8988T (cell line): ENCODE measurements at places on chromosomes 4 and X.

DNA sequence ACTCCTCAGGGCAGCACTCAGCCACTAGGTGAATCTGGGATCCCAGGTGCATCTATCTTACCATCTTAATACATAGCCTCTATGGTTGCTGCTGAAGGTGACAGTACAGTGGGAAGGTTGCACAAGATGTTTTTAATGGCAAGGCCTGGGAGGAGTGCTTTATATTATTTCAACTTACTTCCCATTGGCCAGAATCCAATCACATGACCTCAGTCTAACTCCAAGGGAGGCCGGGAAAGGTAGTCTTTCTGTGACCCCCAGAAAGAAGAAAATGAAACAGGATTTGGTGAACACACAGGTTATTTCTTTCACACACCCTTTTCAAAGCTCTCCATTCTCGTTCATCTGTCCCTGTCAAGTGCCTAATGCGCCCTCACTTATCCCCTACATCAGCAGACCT, 189.1 kb upstream of the ATP6AP2 start:
- DNase-seq, result no peak

DNA sequence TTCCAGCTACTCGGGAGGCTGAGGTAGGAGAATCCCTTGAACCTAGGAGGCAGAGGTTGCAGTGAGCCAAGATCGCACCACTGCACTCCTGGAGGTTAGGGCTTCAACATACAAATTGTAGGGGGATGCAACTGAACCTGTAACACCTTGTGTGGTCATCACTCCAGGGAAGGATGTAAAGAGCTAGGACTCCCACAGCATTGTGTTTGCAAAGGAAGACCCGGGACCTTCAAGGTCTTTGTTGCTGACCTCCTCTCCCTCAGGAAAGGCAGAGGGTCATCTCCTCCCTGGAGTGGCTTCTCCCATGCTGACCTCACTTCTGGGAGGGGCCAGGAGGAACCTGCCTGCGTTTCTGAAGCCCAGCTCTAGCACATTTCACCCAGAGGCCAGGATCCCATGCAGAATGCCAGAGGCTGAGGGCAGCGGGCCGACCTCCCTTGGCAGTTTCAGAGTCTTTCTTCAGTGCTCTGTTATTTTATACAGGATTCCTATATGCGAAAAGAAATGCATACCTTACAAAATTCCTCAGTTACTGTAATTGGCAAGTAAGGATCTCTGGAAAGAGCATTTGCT, 80.2 kb downstream of the HTRA3 start:
- no peak for DNase-seq

- DNase-seq, result no peak
Measured at GRCh38 chrX:78769101-78769755, 21.7 kb downstream of the LPAR4 start.

DNA sequence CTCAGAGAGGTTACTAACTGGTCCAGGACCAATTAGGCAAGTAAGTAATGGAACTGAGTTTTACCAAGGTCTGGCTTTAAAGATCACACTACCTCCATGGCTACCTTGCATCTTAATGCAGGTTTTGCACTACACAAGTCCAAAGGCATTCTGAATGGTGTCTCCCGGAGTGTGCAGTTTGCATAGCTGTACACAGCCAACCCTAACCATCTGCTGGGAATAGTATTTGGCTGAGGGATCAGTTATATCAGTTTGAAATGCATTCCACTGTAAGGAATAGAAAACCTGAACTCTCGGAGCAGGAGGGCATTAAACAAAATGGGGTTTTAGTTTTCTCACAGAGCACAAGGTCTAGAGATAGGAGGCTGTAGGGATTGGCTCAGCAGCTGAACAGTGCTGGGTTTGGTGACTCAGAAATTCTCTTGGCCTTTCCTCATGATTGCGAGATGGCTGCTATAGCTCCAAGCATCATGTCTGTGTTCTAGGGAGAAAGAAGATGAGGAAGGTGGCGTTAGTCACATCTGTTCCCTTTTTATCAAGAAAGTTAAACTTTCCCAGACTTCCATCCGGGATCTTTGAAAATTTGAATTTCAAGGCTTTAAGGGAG, 177.1 kb downstream of the NHS start:
- no peak for DNase-seq

GRCh38 chr4:24094726-24095125, 204.9 kb upstream of the PPARGC1A start:
- no peak for DNase-seq

- DNase-seq, result no peak
Measured at GRCh38 chr4:90546114-90546513, 418.9 kb downstream of the CCSER1 start.

DNA sequence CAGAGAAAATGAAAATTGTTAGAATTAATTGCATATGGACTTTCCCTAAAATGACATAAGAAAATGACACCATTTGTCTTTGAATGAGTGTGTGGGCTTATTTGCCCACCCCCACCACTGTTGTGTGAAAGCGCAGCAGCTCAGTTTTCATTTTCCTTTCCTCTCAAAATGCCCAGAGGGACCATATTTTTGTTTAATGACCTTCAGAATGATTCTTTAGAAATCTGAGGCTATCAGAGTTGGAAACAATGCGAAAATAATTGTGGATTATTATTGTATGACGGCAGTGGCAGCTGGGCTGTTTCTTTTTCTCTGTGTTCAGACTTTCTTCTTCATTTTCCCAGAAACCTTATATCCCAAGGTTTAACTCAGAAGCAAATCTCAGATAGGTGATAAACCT, 44.6 kb upstream of the TEX13A start:
- no peak for DNase-seq

DNA sequence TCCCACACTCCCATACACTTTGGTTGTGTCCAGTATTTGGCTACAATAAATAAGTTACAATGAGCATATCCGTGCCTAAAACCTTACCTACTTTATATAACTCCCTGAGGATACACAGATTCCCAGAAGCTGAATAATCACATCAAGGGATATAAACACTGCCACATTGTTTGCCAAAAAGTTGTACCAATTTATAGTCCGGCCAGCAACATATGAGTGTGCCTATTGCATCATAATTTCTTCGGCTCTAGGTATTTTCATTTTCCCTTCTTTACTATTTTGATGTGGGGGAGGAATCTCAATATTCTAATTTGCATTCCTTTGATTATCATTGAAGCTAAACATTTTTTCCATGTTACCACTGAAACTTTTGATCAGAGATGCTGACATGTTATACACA, 146.4 kb downstream of the PCDH19 start:
- DNase-seq, result no peak

DNA sequence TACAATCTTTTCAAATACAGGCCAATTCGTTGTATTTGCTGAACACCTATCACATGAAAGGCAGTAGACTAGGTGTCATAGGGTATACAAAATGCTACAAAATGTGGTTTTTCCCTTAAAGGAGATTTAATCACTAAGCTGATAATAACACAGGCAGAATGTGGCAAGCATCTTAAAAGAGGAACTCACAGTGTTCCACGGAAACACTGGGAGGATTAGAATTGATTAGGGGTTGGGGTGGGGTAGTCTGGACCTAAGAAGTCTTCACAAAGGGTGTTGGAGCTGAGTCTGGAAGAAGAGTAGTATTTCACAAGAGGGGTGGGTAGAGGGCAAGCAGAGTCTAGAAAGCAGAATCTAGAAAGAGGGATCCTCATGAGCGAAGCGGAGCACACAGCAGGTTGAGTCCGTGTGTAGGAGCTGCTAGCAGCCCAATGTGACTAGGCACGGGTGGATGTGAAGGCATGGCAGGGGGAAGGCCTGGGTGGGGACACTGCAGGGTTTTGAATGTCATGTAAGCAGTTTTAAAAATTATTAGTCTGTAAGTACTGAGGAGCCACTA, 123.6 kb downstream of the MGST2 start:
- DNase-seq, result no peak

DNA sequence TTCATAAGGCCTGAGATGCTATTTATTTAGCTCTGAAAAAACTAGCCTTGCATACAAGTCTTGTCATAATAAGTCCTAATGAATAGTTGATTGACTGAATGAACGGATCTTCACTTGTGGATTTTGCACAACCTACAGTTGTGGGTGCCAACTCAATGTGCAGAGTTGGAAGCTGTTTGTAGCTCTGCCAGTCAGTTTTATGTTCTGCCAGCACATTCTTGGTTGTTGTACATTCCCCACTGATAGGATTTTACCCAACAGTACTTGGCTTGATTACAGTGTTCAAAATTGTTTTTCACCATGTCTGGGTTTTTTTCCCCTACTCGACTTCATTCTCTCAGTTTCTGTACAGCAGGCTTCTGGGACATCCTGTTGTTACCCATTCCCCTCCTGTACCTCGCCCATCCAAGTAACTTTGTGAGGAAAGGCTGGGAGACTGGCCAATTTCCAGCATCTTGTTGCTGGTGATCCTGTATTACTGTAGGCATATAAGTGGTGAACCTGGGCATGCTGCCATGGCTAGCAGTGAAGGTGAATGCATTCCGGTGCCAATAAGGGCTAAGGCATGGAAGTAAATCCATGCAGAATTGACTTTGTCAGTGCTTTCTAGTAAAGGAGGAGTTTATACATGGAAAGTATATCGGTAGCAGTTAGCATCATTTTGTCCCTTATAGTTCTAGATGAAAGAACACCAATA, 22.8 kb downstream of the IL1RAPL1 start:
- no peak for DNase-seq

DNA sequence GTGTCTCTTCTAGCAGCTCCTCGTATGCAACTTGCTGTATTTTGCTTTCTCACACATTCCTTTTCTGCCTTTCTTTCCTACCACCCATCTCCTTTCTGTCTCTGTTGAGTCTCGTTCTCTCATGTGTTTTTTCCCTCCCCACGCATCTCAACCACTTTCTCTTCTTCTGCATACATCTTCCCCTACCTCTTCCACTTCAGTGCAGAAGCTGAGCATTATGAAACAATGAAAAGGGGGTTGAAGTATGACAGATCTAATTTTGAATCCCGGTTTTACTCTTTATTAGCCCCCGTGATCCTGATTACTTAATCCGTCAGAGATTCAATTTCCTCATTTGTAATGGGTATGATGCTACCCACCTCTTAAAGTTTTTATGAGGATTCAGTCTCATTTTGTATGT, 7.3 kb downstream of the FAM241A start:
- DNase-seq, result no peak

DNA sequence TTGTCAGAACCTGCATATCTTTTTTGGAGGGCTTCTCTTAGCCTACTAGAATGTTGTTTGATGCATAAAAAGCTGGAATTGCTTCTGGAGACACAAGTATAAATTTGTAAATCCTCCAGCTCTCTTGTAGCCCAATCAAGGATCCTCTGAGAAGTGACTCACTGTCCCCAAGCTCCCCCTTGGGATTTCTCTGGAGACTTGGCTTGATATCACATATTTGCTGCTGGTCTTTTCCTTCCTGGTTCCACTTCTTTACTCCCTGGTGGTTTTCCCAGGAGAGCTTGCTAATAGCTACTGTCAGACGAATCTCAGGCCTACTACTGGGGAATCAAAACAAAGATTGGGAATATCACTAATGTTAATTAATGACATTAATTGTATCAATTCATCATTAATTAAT, 173.1 kb downstream of the STK32B start:
- DNase-seq, result no peak

GRCh38 chrX:34563061-34563460, 94.0 kb downstream of the TMEM47 start:
- DNase-seq, result no peak

DNA sequence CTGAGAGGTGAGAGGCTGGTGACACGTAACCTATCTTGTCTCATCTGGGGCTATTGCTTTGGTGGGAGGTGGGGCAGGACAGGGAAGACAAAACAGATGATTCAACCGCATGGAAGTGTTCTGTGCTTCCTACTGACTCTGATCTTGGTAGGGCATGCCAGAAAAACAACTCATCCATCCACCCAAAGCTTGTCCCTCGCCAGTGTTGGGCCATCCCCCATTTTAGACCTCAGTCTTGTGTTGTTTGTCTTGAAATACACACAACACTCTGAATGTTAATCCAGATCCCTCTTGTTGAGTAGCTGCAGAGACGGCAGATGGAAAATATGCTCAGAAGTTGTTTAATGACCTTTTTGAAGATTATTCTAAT, 377 bp downstream of the CHRNA9 start:
- no peak for DNase-seq
